ENCODE measurements at places on chromosomes 12 and 14.
A peak's percentile ranks its signal among the peaks of the same experiment; 100 is the strongest.

DNA sequence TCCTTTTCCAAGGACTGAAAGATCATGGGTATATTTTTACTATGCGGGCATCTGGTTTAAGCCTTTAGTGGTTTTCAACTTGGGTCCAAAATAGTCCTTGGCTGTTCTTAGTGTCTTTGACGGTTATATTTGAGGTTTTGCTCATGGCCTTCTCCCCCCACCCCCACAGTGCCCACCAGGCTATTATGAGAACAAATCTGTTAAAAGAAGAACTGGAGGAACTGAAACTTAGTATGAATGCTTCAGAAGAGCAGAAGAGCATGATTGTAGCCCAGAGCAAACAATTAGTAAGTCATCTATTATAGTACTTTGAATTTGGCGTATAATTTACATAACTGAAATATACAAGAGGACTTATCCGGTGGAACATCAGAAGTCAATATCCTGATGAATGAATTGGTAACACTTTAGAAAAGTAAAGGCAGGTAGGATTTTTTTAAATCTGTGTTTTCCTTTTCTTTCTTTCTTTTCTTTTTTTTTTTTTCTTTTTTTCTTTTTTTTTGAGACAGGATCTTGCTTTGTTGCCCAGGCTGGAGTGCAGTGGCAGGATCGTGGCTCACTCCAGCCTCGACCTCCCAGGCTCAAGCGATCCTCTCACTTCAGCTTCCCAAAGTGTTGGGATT lies 71.8 kb upstream of the BCAT1 start:
- DNase-seq, result no peak

- no peak for DNase-seq
These were observed 58.3 kb downstream of the PRIMA1 start for GRCh38 chr14:93729993-93730392.

- no peak for DNase-seq
These were observed 491.1 kb upstream of the RGS6 start for GRCh38 chr14:71441126-71441525.

DNA sequence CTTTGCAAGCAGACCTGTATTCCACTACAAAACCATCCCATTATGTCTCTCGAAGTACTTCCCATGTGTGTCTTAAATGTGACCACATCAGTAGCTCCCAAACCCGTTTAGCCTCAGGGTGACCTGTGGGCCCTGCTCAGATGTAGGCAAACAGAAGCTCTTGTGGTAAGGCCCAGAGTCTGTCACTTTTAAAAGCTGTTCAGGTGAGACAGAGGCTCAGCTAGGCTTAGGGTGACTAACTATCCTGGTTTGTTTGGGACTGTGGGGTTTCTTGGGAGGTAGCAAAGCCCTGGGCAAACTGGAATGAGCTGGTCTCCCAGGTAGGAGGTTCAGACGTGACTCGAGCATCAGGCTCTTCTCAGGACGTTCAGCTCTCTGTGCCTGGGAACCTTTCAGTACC lies 64.5 kb upstream of the VASH1 start:
- no peak for DNase-seq

GRCh38 chr12:26853303-26854030 lies 20.5 kb upstream of the ITPR2 start:
- peak; percentile 74 for DNase-seq

- DNase-seq, result peak; percentile 12
These were observed 27.7 kb upstream of the HIGD1C start for GRCh38 chr12:50924439-50925341.

GRCh38 chr12:102095677-102096263 lies 24.1 kb downstream of the NUP37 start:
- peak; percentile 19 for DNase-seq

DNA sequence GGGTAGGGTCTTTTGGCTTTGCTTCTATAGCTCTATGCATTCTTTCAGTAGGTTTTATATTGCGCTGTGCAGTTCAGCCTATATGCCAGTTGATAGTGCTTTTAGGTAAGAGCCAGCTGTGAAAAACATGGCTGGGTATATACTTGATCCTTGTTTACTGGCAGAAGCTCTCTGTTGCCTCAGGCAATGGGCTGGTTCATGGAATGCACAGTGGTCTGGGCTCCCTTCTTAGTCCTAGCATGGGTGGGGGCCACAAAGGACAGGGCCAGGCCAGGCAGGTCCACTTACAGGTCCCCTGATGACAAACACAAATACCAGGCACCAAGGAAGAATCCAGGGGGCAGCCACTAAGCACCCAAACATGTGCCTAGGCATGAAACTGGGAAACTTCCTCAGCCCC lies 240.7 kb downstream of the SEC23A start:
- no peak for DNase-seq

GRCh38 chr14:92590176-92590575 lies 76.6 kb downstream of the RIN3 start:
- DNase-seq, result no peak

GRCh38 chr14:33435911-33436689 lies 497.4 kb downstream of the NPAS3 start:
- DNase-seq, result peak; percentile 73

- no peak for DNase-seq
These were observed 47.0 kb downstream of the PPP1R12A start for GRCh38 chr12:79887890-79888289.

DNA sequence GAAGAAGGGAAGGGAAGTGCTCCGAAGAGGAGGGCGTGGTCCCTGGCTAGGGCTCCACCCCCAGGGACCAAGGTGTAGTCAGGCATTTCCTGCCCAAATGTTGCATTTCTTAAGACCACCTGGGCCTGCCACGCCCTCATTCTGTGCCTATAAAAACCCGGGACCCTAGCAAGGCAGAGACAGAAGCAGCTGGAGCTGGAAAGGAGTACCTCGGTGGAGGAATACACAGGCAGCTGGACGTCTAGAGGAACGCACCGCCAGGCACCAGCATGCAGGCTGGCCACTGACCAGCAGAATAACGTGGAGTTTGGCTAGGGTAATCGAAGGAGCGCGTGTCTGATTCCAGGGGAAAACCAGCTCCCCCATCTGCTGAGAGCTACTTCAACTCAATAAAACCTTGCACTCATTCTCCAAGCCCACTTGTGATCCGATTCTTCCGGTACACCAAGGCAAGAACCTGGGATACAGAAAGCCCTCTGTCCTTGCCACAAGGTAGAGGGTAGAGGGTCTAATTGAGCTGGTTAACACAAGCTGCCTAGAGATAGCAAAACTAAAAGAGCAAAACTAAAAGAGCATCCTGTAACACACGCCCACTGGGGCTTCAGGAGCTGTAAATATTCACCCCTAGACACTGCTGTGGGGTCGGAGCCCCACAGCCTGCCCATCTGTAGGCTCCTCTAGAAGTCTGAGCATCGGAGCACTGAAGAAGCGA lies 21.0 kb downstream of the CFL2 start:
- DNase-seq, result no peak

DNA sequence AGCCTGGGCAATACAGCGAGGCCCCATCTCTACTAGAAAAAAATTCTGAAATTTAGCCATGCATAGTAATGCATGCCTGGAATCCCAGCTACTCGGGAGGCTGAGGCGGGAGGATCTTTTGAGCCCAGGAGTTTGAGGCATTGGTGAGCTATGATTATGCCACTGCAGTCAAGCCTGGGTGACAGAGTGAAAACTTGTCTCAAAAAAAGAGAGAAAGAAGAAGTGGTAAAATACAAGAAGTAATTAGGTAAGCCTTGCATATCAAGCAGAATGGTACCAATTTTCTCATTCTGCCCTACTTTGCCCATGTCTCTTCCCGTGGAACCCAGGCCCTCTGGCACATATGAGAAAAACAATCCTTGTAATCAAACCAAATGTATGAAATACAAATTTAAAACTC lies 70.7 kb downstream of the SUSD6 start:
- no peak for DNase-seq

- no peak for DNase-seq
These were observed 179.9 kb upstream of the PELI2 start for GRCh38 chr14:55938249-55938791.

GRCh38 chr14:61150851-61151250 lies 130.3 kb downstream of the TMEM30B start:
- no peak for DNase-seq

DNA sequence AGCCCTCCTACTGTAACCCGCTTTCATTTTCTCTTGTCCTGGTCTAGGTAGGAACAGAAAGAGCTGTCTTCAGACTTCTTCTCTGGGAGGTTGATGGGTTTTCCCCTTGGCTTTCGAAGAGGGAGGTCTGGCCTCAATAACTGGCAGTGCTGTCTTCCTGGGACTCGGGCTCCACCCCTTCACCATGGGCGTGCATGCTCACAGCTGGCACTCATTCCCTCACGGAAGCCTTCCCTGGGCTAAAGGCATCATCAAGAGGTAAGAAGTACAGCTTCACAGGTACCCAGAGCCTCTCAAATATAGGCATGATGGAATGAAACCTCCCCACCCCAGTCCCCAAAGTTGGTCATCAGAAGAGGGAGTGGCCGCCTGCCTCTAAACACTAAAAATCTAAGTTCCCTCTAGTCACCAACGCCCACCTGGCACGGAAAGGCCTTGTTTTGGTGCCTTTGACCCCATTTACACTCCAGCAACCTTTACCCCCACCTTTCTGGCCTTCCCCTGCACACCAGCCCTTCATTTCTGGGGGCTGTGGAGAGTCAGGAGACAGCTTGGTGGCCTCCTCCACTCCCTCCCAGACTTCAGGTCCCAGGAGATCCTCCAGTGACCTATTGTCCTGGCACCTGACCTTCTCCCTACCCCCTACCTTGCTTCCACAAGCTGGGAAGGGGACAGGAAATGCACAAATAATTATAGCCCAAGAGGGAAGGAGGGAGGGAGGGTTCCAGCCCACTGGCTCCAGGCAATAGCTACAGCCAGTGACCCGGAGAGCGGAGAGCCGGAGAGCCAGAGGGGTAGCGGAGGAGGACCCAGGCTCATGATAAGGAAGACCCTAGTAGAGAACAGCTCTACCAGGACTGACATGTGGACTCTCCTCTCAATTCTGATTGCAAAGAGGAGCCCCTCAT lies 2.8 kb downstream of the RAPGEF3 start:
- DNase-seq, result peak; percentile 61

GRCh38 chr14:61103541-61104339 lies 122.7 kb downstream of the SLC38A6 start:
- DNase-seq, result peak; percentile 88

GRCh38 chr12:51905471-51906429 lies 1.6 kb upstream of the ACVRL1 start:
- DNase-seq, result no peak

- DNase-seq, result no peak
These were observed at the start of gene HRK for GRCh38 chr12:116881325-116881876. Gene HRK, minus strand, starts transcription at chr12:116881441. Its CDS starts 134 bp downstream, at chr12:116881307.

Data from activated CD4-positive, alpha-beta T cell treated with anti-CD3 and anti-CD28 coated beads, Interleukin-2, amount 50 U/mL, for 16 hours (primary cell).